ENCODE measurements at places on chromosomes 11 and 22.

- DNase-seq: no peak
Measured at GRCh38 chr11:77071077-77071476, 4.3 kb downstream of the CAPN5 start.

DNA sequence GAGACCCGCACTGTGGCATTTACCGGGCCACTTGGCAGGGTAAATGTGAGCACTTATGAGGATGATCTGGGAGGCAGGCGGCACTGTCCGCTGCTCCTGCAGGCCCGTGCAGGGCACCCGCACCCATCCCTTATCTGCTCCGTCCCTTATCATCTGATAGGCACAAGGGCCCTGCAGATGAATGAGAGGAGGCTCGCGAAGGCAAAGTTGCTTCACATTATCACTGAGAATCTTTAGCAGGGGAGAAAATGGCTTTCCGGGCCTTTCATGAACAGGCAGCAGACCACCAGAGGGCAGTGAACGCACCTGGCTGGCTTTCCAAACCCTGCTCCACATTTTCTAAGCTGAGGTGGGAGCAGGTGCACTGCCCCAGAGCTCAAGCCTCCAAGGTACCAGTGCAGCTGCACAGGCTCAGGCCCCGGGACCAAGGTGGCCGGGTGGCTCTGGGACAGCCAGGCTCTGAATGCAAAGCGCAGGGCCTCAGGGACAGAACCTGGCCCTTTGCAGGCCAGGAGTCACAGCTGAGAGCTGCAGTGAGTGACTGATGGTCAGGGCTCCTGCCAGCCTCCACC, 165.6 kb downstream of the SHANK2 start:
- DNase-seq: no peak

- peak; percentile 84 for DNase-seq
Measured at GRCh38 chr22:17705951-17706900, 67.7 kb downstream of the BCL2L13 start.

- no peak for DNase-seq
Measured at GRCh38 chr11:134412203-134413042, at the start of gene B3GAT1. Gene B3GAT1 (minus strand): TSS chr11:134412242. CDS start chr11:134387659, 24,583 bp downstream.

DNA sequence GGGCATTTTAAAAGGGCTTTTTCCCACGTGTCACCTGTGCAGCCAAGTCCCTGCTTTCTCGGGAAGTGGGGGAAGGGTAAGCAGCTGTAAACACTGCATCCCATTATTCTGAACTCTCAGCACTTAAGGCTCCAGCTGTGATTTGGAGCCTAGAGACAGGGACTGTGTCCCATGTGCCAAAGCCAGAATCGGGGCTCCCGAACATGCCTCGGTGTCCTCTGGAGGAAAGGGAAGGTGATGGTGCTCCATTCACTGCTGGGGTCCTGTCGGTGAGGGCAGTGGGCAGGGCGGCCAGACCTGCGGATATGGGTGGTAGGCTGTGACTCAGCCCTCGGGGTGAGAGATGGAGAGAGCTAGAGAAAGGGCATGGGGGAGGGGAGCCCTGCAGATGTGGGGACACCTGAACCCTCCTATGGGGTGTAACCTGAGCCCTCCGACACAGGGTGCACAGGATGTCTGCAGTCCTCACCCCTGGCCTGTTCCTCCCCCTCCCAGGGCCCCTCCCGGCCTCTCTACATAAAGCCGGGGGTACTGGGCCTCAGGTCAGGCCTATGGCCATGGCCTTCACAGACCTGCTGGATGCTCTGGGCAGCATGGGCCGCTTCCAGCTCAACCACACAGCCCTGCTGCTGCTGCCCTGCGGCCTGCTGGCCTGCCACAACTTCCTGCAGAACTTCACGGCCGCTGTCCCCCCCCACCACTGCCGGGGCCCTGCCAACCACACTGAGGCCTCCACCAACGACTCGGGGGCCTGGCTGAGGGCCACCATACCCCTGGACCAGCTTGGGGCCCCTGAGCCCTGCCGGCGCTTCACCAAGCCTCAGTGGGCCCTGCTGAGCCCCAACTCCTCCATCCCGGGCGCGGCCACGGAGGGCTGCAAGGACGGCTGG, 31.8 kb downstream of the CAPN1 start:
- DNase-seq: no peak

GRCh38 chr22:40441761-40442390, 71.5 kb downstream of the SGSM3 start:
- DNase-seq: no peak

GRCh38 chr22:35894937-35895708, 133.5 kb downstream of the RBFOX2 start:
- DNase-seq: peak; percentile 75

- no peak for DNase-seq
Measured at GRCh38 chr22:46935506-46936377, 173.3 kb downstream of the TBC1D22A start.

DNA sequence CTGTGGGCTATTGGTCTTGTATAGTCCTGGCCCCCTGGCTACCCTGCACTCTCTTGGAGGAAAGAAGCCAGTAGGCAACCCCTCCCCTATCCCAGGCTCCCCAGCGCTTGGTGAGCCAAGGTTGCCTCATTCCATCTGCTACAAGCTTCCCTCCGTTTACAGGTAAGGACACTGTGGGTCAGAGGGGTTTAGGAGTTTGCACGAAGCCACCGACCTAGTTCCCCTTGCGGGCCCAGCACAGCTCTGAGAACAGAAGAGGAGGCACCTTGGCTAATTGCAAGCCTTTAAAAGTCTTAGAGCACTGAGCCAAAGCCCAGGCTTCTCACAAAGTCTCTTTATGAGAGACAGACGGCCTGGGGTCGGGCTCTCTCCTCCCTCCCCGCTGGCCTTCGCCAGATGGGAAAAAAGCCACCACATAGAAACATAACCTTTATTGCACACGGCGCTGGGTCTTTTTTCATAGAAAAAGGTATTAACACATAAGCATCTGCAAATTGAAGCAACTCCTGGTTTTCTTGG, 99.8 kb downstream of the CEP164 start:
- DNase-seq: no peak

- no peak for DNase-seq
Measured at GRCh38 chr11:43234881-43235280, 76.9 kb upstream of the API5 start.

- peak; percentile 50 for DNase-seq
Measured at GRCh38 chr11:1557904-1558774, 13.9 kb downstream of the DUSP8 start.

DNA sequence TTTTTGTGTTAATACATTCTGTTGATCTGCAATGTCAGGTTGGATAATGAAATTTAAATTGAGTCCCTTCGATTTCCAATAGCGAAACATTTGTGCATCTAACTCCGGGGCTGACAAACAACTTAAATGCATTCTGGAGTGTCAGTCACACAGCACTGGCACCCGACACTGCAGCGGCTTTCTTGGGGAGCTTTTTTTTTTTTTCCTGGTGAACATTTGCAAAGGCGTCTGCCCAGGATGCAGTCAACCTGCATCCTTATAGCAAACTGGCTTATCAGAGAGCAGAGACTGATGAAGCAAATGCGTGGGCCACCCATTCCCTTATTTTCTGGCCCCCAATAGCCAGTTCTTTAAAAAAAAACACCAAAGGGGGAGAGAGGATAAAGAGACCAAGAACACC, 1167.7 kb downstream of the LRRC4C start:
- DNase-seq: no peak

- no peak for DNase-seq
Measured at GRCh38 chr11:61474013-61474643, 34.4 kb upstream of the LRRC10B start.

GRCh38 chr22:44286646-44287045, 26.1 kb downstream of the SHISAL1 start:
- DNase-seq: no peak
